ENCODE measurements at places on chromosomes 3 and 15. TPM values are rescaled to one million over a fixed set of nuclear protein-coding genes. Genes with fewer than 3 reads are reported as not detected.

Gene NLGN1
- not detected for total RNA-seq

Gene SEMA6D
- total RNA-seq: not detected

Gene ACP3
- total RNA-seq: not detected

GRCh38 chr3:72782521-72782920, 65.7 kb downstream of the SHQ1 start:
- H3K27ac ChIP-seq: no peak overlapping the region
- no peaks in the 10 kb centered on the region for H3K4me1 ChIP-seq
- peaks cover 4% of the 10 kb centered on the region for H3K36me3 ChIP-seq
- no peak for DNase-seq

- H3K27me3 ChIP-seq: no peaks in the 10 kb centered on the region
- H3K4me3 ChIP-seq: no peak overlapping the region
- no peaks in the 10 kb centered on the region for H3K36me3 ChIP-seq
- H3K4me1 ChIP-seq: no peaks in the 10 kb centered on the region
- no peak for DNase-seq
Observed at GRCh38 chr15:47570881-47571640, 146.2 kb upstream of the SEMA6D start.

DNA sequence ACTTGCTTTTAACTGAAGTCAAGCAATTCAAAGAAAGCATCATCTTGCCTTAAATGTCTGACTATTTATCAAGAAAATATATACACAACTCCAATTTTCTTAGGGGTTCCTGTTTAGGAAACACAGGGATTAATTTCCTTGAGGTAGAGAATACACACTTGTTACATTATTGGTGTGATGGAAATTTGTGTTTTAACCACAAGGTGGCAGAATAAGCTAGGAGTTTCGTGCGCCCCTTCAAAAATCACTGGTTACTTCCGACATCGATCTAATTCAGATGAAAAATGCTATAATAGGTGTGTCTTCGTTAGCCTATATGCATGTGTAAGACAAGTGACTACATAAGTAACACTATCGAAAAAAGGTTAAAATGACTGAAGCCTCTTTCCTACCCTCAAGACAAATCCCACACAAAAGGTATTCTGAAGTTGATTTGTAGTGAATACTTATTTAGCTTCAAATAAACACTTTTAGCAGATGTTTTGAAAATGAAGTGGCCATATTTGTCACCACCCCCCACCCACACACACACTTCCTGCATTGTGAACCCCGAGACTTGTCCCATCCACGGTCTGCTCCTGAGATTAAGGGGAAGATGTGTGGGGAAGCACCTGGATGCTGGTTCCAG, 246.5 kb downstream of the ROBO1 start:
- H3K27ac ChIP-seq: no peak overlapping the region
- no peak overlapping the region for H3K4me3 ChIP-seq
- no peak for DNase-seq

DNA sequence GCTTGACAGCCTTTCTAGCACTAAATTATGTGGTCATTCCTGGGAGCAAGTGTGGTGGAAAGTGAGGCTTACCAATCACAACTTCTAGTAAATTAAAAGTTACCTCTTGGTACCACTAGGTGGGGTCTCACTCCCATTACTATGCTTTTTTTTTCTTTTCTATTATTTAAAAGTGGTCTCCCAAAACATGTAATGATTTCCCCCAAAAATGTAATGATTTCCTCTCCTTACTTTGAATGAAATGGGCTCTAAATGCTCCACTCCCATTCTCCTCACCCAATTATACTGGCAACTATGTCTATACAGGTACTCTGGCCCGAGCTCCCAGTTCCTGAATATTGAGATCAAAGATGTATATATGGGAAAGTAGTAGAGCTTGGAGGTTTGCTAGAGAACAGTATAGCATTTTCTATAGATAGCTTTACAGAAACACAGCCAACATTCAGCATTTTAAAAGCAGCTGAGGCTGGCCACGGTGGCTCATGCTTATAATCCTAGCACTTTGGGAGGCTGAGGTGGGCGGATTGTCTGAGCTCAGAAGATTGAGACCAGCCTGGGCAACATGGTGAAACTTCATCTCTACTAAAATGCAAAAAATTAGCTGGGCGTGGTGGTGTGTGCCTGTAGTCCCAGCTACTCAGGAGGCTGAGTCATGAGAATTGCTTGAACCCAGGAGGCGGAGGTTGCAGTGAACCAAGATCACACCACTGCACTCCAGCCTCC, 70.9 kb downstream of the DCUN1D1 start:
- DNase-seq: peak; percentile 23
- H3K4me1 ChIP-seq: peaks cover 41% of the 10 kb centered on the region
- peaks cover 17% of the 10 kb centered on the region for H3K36me3 ChIP-seq
- H3K4me3 ChIP-seq: no peak overlapping the region
- no peak overlapping the region for H3K27ac ChIP-seq
- no peaks in the 10 kb centered on the region for H3K27me3 ChIP-seq

GRCh38 chr15:31175484-31175883, 74.0 kb upstream of the TRPM1 start:
- no peaks in the 10 kb centered on the region for H3K27me3 ChIP-seq
- H3K4me1 ChIP-seq: peaks cover 23% of the 10 kb centered on the region
- H3K36me3 ChIP-seq: no peaks in the 10 kb centered on the region
- no peak overlapping the region for H3K27ac ChIP-seq
- no peak overlapping the region for H3K4me3 ChIP-seq

- DNase-seq: no peak
- H3K27me3 ChIP-seq: no peaks in the 10 kb centered on the region
- no peaks in the 10 kb centered on the region for H3K4me1 ChIP-seq
- no peak overlapping the region for H3K27ac ChIP-seq
- H3K36me3 ChIP-seq: no peaks in the 10 kb centered on the region
Observed at GRCh38 chr3:105516972-105517371, 150.3 kb downstream of the ALCAM start.

DNA sequence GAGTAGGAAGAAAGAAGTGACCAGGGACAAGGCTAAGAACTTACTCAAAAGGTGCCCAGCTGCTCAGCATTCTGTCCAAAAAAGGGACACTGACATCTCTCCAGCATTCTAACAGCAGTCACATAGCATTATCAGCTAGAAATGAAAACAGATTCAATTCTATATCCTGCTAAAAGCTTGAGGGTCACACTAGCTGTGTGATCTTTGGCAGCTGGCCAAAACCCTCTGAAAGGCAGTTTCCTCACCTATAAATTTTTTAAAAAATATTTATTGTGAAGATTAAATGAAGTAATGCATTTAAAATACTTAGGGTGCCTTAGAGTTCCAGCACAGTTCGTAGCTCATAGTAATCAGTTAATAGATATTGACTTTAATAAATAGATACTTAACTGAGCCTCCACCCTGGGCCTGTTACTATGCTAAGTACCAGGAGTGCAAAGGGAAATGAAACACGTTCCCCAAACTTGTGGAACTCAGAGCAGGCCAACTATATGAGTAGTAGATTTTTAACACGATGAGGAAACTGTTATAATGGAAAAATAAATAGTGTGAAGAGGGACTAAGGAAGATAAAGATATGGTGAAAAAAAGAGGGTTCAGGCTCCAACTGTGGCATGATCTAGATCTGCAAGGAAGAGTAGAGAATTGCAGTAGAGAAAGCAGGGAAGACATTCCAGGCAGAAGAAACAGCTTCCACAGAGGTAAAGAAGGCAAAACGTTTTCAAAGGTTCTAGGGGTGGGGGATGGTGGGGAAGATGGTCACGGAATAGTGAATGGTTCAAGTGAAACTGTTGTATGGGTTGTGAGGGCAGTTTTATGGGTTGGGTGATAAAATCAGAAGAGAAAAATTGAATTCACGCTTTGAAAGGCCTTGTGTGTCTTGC, 11.4 kb downstream of the CD86 start:
- H3K36me3 ChIP-seq: no peaks in the 10 kb centered on the region
- no peak for DNase-seq
- no peak overlapping the region for H3K4me3 ChIP-seq
- H3K27me3 ChIP-seq: no peaks in the 10 kb centered on the region

DNA sequence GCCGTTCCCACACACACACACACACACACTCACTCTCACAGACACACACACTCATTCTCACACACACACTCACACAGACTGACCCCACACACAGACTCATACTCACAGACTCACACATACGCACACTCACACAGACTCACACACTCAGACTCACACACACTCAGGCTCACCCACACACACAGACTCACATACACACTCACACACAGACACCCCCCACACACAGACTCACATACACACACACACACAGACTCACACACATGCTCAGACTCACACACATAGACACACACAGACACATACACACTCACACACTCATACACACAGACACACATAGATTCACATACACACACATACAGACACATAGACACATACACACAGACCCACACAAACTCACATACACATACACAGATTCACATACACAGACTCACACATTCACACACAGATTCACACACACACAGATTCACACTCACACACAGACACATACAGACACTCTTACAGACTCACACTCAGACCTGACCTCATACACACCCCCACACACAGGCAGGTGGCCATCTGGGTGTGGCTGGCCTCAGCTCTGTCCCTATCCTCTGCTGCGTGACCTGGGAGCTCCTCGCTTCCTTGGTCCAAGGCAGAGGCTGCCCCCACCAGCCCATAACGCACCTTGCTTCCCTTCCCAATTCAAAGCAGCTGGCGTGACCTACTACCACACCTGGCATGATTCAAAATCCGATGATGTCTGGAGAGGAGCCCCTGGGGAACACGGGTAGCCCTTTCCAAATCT, 1.9 kb downstream of the C3orf22 start:
- DNase-seq: no peak
- no peaks in the 10 kb centered on the region for H3K27me3 ChIP-seq
- H3K27ac ChIP-seq: no peak overlapping the region

GRCh38 chr3:40103829-40104228, 205.7 kb upstream of the EIF1B start:
- H3K4me3 ChIP-seq: no peak overlapping the region
- no peaks in the 10 kb centered on the region for H3K27me3 ChIP-seq
- no peak for DNase-seq
- H3K27ac ChIP-seq: no peak overlapping the region
- H3K36me3 ChIP-seq: no peaks in the 10 kb centered on the region

GRCh38 chr3:24123596-24123995, 178.5 kb downstream of the NR1D2 start:
- H3K27me3 ChIP-seq: no peaks in the 10 kb centered on the region
- H3K36me3 ChIP-seq: no peaks in the 10 kb centered on the region
- H3K4me1 ChIP-seq: no peaks in the 10 kb centered on the region

GRCh38 chr3:134378384-134378783, 4.1 kb upstream of the AMOTL2 start:
- peak; percentile 32 for DNase-seq
- peaks cover 10% of the 10 kb centered on the region for H3K27me3 ChIP-seq
- no peak overlapping the region for H3K27ac ChIP-seq
- no peak overlapping the region for H3K4me3 ChIP-seq
- H3K36me3 ChIP-seq: no peaks in the 10 kb centered on the region

DNA sequence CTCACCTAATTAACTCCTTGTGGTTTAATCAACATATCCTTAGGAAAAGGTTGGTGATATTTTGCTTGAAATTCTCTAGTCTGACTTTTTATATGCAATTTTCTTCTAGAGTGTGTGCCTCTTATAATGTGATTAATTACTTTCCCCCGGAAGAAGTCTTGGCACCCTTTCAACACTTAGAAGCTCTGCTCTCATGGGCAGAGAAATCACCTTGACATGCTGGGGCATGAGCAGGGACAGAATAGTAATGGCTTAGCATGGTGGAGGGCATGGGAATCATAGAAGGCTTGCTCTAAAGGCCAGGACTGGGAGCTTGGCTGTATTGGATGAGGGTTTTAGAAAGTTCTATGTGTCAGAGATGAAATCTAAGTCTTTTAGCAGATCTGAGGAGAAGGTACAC, 293.5 kb downstream of the AGBL1 start:
- no peaks in the 10 kb centered on the region for H3K4me1 ChIP-seq
- DNase-seq: no peak
- no peaks in the 10 kb centered on the region for H3K27me3 ChIP-seq
- no peaks in the 10 kb centered on the region for H3K36me3 ChIP-seq
- no peak overlapping the region for H3K27ac ChIP-seq

DNA sequence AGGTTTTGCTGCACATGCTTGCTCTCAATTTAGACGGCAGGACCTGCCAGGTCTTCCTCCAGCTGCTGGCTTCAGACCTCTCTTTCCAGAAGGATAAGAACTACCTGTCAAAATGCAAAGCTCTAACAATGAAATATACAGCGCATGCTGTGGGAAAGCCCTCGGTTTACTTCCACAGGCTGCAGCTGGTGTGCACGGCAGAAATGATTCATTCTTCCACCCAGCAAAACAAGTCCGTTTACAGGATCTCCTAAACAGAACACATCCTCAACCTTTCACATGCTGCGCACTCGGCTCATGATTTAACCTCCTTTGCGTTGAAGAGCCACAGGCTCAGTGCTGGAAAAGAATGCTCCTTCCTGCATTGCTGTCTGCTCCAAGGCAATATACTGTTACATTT, 92.4 kb upstream of the WNT5A start:
- no peak overlapping the region for H3K27ac ChIP-seq
- H3K4me3 ChIP-seq: no peak overlapping the region
- H3K27me3 ChIP-seq: no peaks in the 10 kb centered on the region
- no peaks in the 10 kb centered on the region for H3K4me1 ChIP-seq

Data from CD4-positive, alpha-beta memory T cell (primary cell).